Suppressor macrophage treated with lipopolysaccharide for 4 hours (primary cell): ENCODE measurements at places on chromosomes 16 and 17.
A peak's percentile ranks its signal among the peaks of the same experiment; 100 is the strongest.

DNA sequence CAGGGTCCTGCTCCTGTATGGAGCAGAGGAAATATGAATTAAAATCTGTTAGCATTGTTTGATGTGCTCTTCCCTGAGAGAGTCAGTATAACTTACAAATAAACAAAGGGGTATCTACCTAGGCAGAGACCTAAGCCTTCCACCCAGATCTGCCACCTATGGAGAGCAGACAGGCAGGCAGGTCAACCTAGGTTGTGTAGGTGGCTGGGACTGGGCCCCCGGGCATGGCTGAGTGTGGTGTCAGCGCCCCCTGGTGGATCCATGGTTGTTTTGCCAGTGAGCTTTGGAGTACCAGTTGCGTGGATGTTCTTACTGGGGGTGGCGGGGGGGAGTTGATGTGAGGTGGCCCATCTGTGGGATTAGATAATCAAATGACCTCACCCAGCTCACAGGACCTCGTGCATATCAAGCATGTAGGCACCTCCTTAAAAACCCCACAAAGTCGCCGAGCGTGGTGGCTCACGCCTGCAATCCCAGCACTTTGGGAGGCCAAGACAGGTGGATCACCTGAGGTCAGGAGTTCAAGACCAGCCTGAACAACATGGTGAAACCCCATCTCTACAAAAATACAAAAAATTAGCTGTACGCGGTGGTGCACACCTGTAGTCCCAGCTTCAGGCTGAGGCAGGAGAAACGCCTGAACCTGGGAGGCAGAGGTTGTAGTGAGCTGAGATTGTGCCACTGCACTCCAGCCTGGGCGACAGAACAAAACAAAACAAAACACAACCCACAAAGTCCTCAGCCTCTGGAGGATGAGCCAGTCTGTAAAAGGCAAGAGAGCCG lies 17.6 kb downstream of the DUS2 start:
- DNase-seq = peak; percentile 77

GRCh38 chr17:58345500-58345899 lies 6.5 kb downstream of the SUPT4H1 start:
- no peak for DNase-seq

DNA sequence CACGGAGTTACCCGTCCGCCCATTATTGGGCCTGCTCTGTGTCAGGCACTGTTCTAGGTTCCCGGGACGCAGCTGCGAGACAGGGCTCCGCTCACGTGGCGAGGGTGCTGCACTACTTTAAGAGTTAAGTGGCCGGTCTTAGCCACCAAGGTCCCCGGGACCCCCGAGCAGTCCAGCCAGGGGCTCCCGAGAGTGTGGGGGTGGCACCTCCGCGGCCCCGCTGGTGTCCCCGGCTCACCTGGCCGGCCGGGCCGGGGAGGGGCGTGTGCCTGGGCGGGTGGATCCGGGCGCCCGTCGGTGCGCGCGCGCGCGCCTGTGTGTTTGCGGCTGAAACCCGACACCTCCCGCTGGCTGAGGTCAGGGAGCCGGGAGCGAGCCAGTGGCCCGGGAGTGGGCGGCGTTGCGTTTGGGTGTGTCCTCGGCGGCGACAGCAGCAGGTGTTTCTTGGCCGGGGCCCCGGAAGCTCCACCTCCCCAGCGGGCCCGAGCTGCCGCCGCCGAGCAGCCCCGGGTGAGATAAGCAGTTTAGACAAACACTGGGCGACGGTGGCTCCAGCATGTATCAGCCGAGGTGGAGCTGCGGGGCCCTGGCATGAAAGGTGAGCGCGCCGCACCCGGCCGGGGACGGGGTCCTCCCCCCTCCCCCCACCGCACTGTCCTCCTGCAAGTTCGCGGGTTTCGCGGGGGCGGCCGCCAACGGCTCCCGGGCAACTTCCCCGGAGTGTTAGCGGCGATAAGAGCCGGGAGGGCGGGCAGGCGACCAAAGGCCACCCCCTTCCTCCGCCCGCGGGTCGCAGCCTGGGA lies at the start of gene GSE1:
TSS of gene GSE1 (plus strand) at position 522 of the 803 bp plus-strand sequence. CDS start at position 592, 70 bp downstream.
- peak; percentile 51 for DNase-seq

GRCh38 chr17:1783834-1784611 lies 22.2 kb downstream of the SERPINF1 start:
- DNase-seq = peak; percentile 80

DNA sequence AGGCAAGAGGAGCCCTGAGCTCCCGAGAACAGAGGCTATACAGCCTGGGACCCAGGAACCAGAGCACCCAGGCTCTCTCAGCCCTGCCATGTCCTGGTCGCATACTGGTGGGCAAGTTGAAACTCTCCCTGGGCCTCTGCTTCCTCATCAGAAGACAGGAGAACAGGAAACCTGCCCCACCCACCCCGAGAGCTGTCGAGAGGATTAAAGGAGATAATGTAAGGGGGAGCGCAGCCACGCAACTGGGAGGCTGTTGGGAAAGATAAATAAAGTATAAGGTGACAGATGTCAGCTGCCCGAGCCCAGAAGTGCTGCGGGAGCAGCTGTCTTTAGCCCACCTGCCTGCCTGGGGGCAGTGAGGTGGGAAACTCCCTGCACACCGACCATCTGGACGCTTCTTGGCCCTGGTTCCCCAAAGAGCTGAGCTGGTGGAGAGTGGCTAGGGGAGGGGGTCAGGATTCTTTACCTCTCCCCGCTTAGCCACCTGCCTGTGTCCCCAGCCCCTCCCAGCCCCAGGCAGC lies 6.8 kb downstream of the KIF19 start:
- DNase-seq = no peak

DNA sequence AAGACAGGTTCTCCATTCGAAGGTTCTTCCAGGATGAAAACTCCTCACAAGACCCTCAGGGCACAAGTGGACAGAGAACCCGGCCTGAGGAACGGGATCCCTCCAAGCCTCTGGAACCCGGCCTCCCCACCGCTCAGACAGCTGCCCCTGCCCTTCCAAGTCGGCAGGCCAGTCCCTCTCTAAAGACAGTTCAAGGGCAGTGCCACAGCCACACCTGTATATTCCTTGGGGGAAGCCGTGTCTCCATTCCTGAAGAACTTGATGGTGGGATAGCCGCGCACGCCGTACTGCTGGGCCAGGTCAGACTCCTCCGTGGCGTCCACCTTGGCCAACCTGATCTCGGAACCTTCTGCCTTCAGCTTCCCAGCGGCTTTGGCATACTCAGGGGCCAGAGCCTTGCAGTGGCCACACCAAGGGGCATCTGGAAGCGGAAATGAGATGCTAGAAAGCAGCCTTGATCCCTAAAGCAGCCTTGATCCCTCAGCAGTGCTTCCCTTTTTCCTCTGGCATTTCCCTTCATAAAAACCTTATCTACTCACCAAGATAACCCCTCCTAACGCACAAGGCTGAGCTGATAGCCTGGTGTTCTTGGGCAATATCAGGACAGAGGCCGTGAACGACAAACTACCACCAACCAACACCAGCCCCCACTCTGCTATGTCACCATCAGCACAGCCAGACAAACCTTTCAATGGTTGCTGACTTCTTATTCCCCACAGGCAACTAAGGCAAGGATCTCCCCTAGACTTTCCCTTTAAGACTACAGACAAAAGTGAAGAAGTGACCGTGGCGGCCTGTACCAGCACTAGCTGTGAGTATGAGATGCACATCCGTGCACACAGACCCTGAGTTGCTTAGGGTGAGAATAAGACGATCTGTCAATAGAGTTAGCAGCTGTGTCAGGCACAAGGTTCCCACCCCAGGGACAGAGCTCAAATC lies 1.1 kb downstream of the P4HB start:
- peak; percentile 39 for DNase-seq

GRCh38 chr17:58918072-58918471 lies 162.4 kb downstream of the PPM1E start:
- DNase-seq = no peak

- DNase-seq = peak; percentile 70
Observed at GRCh38 chr17:4903051-4903818, at the start of gene CHRNE. Gene CHRNE, minus strand, starts transcription at chr17:4903098. Its CDS starts 35 bp downstream, at chr17:4903063.

DNA sequence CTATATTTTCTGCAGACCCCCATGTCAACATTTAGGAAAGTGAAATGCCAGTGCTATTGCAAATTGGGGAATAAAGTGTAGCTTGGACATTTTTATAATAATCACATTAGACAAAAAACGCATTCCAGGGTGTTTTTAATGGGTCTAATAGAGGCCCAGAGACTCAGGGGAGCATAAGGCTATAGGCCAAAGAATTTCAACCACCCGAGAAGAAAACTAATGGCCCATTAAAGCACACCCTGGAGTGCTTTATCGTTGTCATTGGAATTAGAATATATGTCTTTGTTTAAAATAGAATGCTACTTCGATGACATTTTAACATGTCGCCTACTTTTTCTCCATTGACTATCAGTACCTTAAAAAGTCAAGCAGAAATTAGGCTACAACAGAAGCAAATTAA lies 414.1 kb upstream of the CDH8 start:
- DNase-seq = no peak

- no peak for DNase-seq
Observed at GRCh38 chr16:66278111-66278531, 88.4 kb upstream of the CDH5 start.

DNA sequence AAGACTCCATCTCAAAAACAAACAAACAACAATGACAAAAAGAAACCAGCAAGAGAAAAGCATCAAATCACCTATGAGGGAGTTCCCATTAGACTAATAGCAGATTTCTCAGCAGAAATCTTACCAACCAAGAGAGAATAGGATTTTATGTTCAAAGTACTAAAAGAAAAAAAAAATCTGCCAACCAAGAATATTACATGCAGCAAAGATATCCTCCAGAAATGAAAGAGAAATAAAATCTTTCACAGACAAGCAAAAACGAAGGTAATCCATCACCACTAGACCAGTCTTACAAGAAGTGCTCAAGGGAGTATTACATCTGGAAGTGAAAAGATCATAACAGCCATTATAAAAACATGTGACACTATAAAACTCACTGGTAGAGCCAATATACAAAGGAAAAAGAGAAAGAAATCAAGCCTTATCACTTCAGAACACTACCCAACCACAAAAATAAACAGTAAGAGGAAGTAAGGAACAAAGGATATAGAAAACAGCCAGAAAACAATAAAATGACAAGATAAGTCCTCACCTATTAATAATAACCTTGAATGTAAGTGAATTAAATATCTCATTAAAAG lies 66.3 kb downstream of the STX8 start:
- no peak for DNase-seq

DNA sequence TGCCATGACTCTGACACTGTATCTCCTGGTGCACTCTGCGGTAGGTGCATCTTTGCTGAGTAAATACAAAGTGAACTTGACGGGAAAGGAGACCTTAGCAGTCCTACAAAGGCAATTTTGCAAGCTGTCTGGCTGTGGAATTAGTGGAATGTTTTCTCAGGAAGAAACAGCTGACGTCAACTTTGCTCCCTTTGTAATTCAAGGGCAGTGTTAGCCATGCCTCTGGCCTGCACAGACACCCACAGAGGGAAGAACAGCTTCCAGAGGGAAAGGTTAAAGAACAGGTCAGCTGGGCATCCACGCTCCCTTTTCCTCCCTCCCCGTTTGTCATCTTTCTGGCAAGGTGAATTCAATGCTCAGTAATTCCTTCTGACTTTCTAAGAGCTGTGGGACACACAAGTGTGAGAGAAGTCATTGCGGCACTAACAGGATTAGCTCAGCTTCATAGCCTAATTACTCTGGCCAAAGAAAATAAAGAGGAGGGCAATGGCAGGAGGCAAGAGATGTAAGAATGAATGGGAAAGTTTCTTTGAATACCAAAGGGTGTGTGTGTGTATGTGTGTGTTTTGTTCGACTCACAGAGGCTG lies 476.9 kb upstream of the GOT2 start:
- no peak for DNase-seq

GRCh38 chr16:3578610-3579551 lies 1.7 kb upstream of the NLRC3 start:
- DNase-seq = no peak

DNA sequence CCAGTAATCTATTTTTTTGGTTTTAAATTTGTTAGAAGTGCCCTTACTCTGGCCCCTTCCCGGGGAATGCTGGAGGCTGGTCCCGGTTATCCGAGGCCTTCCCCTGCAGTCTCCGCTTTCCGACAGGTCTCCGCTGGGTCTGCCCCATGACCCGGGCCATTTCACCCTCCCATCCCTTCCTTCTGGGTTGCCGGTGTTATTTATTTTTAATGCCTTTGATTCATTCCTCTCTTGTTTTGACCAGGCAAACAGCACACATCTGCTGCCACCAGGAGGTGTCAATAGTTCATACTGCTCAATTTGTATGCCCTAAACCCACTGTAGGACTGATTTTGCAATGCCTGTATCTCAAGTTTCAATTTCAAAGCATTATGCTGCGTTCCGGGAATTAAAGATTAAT lies 113.2 kb upstream of the IRX5 start:
- no peak for DNase-seq

DNA sequence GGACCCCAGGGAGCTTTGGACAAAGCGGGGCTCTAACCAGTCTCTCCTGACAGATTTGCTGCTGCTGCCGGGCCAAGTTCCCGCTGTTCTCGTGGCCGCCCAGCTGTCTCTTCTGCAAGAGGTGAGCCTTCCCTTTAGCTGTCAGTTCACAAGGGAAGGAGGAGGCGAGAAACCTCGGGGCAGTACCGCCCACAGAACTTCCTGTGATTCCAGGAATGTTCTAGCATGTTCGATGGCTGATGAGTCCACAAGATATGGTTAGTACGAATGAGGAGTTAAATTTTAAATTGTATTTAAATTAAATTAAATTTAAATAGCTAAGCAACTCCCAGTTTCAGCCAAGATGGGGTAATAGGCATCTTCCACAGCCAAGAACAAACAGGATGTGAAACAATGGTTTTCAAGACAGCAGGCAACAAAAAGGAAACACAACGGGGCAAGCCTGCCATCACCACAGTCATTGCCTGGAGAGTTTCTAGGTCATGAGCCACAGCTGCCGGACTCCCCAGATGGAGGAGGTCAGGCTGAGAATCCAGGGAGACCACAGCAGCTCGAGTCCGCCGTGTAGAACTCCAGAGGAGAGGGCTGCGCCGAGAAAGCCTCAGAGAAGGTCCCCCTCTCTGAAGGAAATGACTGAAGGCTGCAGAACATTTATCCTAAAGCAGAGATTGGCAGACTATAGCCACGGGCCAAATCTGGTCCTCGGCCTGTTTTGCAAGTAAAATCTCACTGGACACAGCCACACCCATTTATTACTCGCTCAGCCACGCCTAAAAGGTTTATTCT lies 9.5 kb upstream of the TCF25 start:
- DNase-seq = peak; percentile 84

GRCh38 chr17:17053446-17054379 lies 11.5 kb downstream of the MPRIP start:
- no peak for DNase-seq

DNA sequence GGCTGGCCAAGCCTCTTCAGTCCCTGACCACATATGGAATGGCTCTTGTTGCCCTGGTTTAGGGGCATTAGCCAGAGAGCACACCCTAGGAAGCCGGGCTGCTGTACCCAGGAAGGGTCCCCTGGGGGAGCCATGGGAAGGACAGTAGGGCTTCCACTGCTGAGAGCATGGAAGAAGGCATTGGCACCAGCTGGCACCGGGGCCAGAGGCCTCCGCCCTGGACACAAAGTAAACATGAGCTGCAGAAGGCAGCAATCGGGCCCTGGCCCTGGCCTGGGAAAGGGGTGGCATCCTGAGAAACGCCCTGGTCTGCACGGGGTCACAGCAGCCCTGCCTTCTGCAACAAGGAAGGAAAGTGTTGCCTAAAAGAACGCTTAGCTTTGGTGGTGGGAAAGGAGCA lies 49.4 kb downstream of the VAC14 start:
- DNase-seq = no peak
